ENCODE measurements at places on chromosomes 5 and 9.

DNA sequence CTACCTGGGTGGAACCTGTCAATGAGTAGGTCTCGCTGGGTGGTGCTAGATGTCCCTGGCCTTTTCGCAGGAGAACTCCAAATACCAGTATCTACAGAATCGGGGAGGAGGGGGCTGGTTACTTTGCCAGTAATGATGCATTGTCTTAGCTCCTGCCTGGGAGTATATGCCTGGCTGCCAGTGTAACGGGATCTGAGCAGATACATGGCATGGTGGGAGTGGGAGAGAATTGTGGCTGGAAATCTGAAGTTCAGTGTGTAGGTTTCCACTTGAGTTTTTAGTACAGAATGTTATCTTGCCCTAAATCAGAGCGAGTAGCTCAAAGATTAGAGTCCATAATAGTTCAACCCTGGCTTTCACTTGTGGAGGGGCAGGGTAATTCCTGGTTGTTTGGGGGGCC lies 38.0 kb upstream of the FANCC start:
- no peak for DNase-seq

GRCh38 chr5:56766926-56767325 lies 48.4 kb upstream of the MAP3K1 start:
- no peak for DNase-seq

DNA sequence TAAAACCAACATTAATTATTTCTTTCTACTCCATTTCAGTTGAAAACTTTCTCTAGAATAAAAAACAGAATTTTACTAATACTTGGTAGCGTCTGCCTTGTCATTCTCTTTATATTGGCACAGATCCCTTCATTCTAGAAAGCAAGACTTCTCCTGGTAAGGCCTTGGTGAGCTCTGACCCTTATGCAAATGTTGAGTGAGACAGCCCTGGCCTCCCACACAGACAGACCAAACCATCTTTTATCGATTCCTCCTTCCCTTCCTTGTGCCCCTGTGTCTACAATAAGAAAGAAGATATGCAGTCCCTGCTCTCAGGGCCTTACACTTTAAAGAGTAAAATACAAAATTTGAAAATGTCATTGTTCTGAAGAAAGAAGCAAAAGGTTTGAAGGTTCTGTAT lies 262.2 kb downstream of the EFNA5 start:
- no peak for DNase-seq

DNA sequence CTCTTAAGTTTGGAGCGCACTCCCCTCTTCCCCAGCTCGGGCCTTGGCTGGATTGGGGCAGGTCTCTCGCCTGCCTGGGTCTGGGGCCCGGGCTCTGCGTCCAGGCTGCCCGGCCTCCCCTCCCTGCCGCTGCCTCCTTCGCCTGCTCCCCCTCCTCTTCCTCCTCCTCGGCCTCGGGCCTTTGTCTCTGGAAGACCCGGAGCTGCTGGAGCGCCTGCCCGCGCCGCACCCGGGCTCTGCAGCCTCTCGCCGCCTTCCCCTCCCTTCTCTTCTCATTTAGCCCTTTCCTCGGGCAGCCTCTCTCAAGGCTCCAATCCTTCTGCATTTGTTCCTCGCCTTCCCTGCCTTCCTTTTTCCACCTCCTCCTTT lies 218.5 kb downstream of the C9orf50 start:
- DNase-seq: peak; percentile 66

- DNase-seq: no peak
Measured at GRCh38 chr5:3852161-3852916, 256.7 kb downstream of the IRX1 start.

GRCh38 chr9:121368138-121368522 lies 1.9 kb downstream of the STOM start:
- peak; percentile 50 for DNase-seq

- peak; percentile 88 for DNase-seq
Measured at GRCh38 chr5:90802474-90803317, 244.1 kb downstream of the ADGRV1 start.

GRCh38 chr9:112533660-112534059 lies 47.0 kb downstream of the KIAA1958 start:
- DNase-seq: no peak
